ENCODE measurements at places on chromosomes 13 and 19. TPM values are rescaled to one million over a fixed set of nuclear protein-coding genes. Genes with fewer than 3 reads are reported as not detected.

DNA sequence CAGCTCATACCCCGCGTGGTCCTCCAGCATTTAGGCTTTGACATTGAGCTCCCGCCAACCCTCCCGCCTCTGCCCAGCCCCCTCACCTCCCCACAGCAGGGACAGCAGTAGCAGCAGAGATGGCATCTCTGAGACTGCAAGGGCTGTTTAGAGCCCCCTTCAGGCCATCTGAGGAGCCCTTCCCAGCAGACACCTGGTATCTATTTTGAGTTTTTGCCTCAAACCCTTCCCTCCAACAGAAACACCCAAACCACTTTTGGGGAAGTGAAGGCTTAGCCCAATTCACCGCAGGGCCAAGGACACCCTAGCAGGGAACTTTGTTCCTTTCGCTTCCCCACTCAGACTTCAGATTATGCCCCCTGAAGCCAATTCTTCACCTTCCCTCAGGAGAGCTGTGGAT lies 6.3 kb upstream of the ZNF175 start:
- no peaks in the 10 kb centered on the region for H3K4me1 ChIP-seq
- no peak overlapping the region for H3K4me3 ChIP-seq
- peaks cover 8% of the 10 kb centered on the region for H3K27me3 ChIP-seq
- H3K36me3 ChIP-seq = no peaks in the 10 kb centered on the region

- peaks cover 9% of the 10 kb centered on the region for H3K4me1 ChIP-seq
- H3K27ac ChIP-seq = no peak overlapping the region
- no peak for DNase-seq
- no peak overlapping the region for H3K4me3 ChIP-seq
- no peaks in the 10 kb centered on the region for H3K36me3 ChIP-seq
These were observed 344.6 kb downstream of the RFC3 start for GRCh38 chr13:34162544-34162933.

DNA sequence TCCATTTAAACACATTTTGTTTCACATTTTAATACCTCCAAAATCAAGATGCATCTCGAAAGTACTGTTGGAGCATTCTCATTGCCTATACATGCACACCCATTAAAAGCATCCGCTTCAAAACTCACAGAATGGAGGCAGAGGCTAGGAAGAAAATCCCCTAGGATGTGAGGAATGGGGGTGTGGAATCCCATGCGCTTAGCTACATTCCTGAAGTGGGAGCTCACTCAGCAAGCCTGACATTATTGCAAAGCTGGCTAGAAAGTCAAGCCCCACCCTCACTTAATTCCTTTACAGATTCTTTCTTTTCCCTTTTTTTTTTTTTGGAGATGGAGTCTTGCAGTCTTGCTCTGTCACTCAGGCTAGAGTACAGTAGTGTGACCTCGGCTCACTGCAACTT lies 4.6 kb upstream of the FAM32A start:
- no peak overlapping the region for H3K4me3 ChIP-seq
- no peak overlapping the region for H3K27ac ChIP-seq
- H3K27me3 ChIP-seq = no peaks in the 10 kb centered on the region
- peak; percentile 54 for DNase-seq

DNA sequence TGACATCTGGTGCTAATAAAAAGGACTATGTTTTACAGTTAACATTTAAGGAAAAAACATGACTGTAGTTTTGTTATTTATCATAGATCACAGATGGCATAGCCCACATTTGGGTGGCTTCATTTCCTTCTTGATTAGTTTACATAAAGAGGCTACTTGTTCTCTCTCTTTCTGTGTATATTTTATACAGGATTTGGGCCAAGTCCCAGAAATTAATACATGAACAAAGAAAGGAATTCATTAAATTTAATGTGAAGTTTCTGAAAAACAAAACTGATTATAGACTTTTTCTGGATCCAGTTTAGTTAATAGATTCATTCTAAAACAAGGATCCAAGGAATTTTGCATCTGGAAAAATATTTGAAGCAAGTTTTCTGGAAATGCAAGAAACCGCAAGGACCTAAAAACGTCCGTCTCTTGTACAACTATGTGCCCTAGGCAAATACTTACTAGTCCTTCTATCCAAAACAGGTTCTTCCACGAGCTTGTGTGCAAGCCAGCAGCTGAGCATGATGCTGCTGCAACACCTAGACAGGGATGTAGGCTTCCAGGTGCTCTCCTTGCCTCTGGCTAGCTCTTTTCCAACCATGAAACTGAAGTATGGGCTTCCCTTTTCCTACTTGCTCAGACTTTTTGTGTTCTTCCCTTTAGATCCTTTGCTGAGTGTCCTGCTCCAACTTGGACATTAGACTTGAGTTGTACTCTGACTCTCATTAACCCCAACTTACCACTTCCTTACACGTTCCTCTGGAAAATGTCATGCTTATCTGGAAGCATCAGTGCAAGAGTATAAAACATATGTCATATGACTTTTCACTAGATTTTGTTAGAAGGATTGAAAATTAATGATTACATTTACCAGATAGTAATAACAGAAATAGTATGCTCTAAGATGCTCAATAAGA lies 161.5 kb upstream of the STARD13 start:
- DNase-seq = no peak
- no peaks in the 10 kb centered on the region for H3K4me1 ChIP-seq
- H3K27ac ChIP-seq = no peak overlapping the region

DNA sequence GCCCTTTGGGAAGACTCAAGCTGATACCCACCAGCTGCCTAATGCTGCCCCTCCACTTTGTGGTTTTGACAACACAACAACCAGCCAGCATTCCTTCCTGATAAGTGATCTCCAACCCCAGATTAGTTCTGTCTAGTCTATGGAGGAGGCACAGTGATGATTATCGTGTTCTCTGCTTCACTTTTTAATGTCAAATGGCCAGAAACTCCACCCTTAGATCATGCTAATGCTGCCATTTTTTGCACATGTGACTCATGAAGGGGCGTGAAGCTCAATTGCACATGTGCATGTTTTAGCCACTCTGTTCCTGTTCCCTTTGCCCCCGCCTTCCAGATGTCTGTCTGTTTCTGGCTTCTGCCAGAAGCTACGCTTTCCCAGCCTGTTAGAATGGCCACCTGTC lies 199.8 kb downstream of the COG6 start:
- no peaks in the 10 kb centered on the region for H3K4me1 ChIP-seq
- no peak for DNase-seq

GRCh38 chr19:11963566-11964355 lies 1.1 kb upstream of the ZNF763 start:
- peaks cover 17% of the 10 kb centered on the region for H3K27me3 ChIP-seq
- peak; percentile 93 for DNase-seq
- no peak overlapping the region for H3K27ac ChIP-seq

GRCh38 chr19:1102407-1103131 lies 1.2 kb upstream of the GPX4 start:
- H3K4me3 ChIP-seq = no peak overlapping the region
- DNase-seq = no peak
- H3K4me1 ChIP-seq = peaks cover 11% of the 10 kb centered on the region
- 0 out of 2 replicates have a peak, but pooled peaks cover 3% of the 10 kb centered on the region for H3K36me3 ChIP-seq
- H3K27ac ChIP-seq = peak overlapping the region; percentile 89

DNA sequence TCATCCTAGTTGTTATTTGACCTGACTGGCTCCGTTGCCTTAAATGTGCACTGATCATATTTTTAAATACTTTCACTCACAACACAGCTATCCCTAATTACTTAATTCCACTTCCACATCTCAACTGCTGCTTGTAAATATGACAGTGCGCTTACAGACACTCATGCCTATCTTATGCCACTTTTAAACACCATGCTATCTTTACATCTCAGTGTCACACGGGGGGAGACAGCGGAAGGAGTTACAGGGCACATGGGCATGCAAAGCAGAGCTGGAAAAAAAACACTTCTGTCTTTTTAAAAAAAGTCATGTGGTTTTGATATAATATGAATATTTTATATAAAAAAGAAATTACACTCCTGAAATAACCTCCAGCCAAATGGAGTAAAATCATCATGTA lies 44.1 kb downstream of the SMAD9 start:
- H3K27ac ChIP-seq = no peak overlapping the region
- H3K27me3 ChIP-seq = no peaks in the 10 kb centered on the region
- no peak overlapping the region for H3K4me3 ChIP-seq
- H3K36me3 ChIP-seq = no peaks in the 10 kb centered on the region
- H3K4me1 ChIP-seq = peaks cover 4% of the 10 kb centered on the region

DNA sequence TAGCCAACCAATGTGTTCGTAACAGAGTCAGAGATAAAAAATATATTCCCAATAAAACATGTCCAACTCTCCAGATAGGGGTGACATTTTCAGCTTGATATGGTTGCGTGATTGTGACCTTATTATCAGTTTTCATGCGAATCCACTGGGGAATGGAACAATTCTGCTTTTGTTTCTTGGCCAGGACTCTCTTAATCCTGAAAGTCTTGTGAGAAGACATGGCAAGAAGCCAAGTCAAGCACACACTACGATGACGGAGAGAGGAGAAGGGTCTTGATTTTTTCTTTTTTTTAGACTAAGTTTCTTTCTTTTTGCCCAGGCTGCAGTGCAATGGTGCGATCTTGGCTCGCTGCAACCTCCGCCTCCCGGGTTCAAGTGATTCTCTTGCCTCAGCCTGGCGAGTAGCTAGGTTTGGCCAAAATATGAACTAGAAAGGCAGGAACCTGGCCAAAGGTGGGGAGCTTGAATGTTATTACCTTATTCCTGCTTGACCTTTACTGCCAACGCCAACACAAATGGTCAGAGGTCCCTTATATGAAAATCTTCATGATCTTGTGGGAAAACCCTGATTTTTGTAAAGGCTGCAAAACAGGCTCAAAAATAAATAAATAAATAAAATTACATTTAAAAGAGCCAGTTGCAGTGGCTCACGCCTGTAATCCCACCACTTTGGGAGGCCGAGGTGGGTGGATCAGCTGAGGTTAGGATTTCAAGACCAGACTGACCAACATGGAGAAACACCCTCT lies 14.5 kb downstream of the ZNF816 start:
- H3K4me3 ChIP-seq = no peak overlapping the region
- no peaks in the 10 kb centered on the region for H3K27me3 ChIP-seq
- peaks cover 44% of the 10 kb centered on the region for H3K36me3 ChIP-seq
- no peak overlapping the region for H3K27ac ChIP-seq
- no peak for DNase-seq
- H3K4me1 ChIP-seq = peaks cover 28% of the 10 kb centered on the region

DNA sequence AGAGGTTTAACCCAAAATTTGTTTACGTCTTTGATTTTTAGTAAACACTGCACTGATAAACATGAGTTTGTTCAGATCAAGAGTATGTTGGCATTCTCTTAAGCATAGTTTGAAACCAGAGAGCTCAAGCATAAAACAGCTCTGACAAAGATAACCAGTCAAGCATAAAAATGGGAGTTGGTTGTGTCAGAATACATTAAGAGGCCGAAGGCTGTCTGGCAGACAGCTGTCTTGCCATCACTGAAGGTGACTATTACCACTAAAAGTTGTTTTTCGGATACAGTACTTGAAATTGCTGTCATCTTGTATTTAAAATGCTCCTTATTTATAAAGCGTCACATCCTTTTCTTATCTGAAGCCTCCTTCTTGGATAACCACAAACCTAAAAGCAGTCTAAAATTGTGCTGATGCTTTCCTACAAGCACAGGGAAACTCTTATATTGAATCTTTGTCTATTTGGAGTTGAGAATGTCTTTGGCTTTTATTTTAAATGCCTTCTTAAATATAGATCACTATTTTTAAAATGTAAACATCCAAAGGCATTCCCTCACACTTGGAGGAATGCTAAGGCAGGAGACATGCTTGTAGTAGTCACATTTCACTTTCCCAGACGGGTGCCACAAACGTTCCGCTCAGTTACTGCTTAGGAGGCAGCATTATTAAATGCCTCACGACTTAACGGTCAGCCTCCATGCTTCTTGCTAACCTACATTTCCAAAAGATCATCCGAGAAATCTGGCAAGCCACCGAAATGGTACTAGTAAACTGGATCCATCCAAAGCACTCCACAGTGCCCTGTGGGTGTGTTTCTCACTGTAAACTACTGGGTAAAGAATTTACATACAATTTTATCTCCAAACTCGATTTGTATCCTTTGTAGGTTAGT lies 1.5 kb downstream of the SMAD9 start:
- H3K36me3 ChIP-seq = no peaks in the 10 kb centered on the region
- peaks cover 15% of the 10 kb centered on the region for H3K4me1 ChIP-seq
- H3K27ac ChIP-seq = no peak overlapping the region
- DNase-seq = peak; percentile 15
- peaks cover 45% of the 10 kb centered on the region for H3K27me3 ChIP-seq

- no peak overlapping the region for H3K27ac ChIP-seq
- no peak for DNase-seq
- H3K4me3 ChIP-seq = no peak overlapping the region
- H3K27me3 ChIP-seq = no peaks in the 10 kb centered on the region
These were observed 187.1 kb downstream of the FOXO1 start for GRCh38 chr13:40479196-40479845.

GRCh38 chr19:10566658-10567410 lies 1.0 kb upstream of the KRI1 start:
- H3K4me3 ChIP-seq = peak overlapping the region; percentile 92
- H3K4me1 ChIP-seq = peaks cover 23% of the 10 kb centered on the region
- no peak for DNase-seq
- no peaks in the 10 kb centered on the region for H3K36me3 ChIP-seq

GRCh38 chr13:42715909-42716308 lies 65.5 kb upstream of the FAM216B start:
- peak; percentile 11 for DNase-seq
- H3K27ac ChIP-seq = no peak overlapping the region
- no peak overlapping the region for H3K4me3 ChIP-seq
- H3K36me3 ChIP-seq = no peaks in the 10 kb centered on the region
- no peaks in the 10 kb centered on the region for H3K27me3 ChIP-seq

DNA sequence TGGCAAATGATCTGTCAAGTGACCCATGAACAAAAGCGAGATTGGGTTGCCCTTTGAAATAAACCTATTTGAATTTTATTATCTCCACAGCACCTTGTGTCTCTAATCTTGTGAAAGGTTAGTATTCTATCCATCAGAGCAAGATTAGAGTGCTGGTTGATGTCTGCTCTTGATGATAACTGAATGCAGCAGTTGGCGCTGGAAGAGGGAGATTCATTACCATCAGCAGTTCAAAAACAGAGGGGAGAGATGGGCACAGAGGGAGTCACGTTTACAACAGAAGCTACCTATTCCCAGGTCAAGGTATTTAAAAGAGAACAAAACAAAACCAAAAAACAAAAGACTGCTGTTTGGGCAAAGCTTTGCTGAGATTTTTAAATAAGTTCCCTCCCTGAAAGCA lies 588.1 kb downstream of the GPC6 start:
- H3K27me3 ChIP-seq = no peaks in the 10 kb centered on the region
- H3K4me3 ChIP-seq = no peak overlapping the region
- DNase-seq = peak; percentile 27
- H3K4me1 ChIP-seq = peaks cover 18% of the 10 kb centered on the region

DNA sequence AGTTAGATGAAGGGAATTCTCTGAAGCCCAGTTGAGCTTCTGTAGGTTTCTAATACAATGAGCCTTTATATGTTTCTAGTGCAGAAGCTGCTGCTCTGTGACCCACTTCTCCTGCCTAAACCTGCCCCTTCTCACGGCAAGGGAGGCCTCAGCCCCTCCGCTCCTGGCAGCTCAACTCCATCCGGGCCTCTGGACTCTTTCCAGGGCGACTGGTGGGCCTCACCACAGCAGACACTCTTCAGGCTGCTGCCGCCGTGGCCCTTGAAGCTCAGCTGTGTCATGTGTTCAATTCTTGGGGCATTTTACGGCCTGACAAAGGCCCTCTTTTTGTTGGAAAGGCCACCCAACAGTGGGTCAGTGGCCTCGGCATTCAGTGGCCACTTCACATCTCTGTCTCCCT lies 10.0 kb upstream of the C19orf33 start:
- H3K27ac ChIP-seq = peak overlapping the region; percentile 78
- no peak for DNase-seq
- H3K4me3 ChIP-seq = no peak overlapping the region

GRCh38 chr19:15381864-15382263 lies 2.3 kb upstream of the AKAP8 start:
- no peak for DNase-seq
- H3K4me3 ChIP-seq = 0 out of 2 replicates have a peak overlapping the region, but pooled peaks have one; percentile 25
- H3K36me3 ChIP-seq = no peaks in the 10 kb centered on the region
- peaks cover 16% of the 10 kb centered on the region for H3K4me1 ChIP-seq
- H3K27ac ChIP-seq = 0 out of 2 replicates have a peak overlapping the region, but pooled peaks have one; percentile 95

Gene GSX1
- not detected for total RNA-seq

Gene TMEM86B
- total RNA-seq = 3.2 TPM
